ENCODE measurements at places on chromosomes 7 and 10.
A peak's percentile ranks its signal among the peaks of the same experiment; 100 is the strongest.

DNA sequence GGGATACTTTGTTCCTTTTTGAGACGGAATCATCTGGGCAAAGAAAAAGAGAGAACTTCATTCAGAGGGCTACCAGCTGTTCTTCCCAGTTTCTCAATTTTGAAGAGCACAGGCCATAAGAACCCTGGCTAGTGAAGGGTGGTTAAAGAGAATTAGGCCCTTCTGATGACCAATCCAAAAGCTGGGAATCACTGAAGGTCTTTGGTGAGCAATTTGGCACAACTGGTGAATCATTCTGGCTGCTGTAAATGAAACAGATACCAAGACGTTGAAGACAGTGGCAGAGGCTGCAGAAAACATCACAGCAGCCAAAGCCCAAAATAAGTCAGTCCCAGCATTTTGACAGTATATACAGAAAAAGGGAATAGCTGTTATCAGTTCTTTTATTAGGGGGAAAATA, 5.1 kb downstream of the RAPGEF5 start:
- H3K27me3 ChIP-seq = no peaks in the 10 kb centered on the region
- H3K36me3 ChIP-seq = no peaks in the 10 kb centered on the region
- H3K27ac ChIP-seq = no peak overlapping the region
- peaks cover 44% of the 10 kb centered on the region for H3K4me1 ChIP-seq
- no peak overlapping the region for H3K4me3 ChIP-seq

DNA sequence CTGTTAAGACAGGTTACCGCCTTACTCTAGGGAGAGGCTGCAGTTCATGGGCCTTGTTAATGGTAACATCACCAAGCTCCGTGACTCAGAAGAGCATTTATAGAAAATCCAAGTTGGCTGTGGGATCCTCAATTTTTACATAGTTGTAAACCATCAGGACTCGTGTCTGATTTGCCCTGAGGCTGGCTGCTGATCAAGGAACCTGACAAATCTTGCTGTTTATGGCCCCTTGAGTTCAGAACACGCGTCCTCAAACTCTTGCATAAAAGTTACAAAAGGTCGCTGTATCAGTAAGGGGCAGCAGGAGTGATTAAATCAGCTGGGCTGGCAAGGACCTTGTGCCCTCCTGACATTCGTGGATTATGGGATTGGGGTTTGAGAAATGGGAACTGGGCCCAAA, 4.6 kb downstream of the SLC13A4 start:
- H3K4me3 ChIP-seq = no peak overlapping the region
- no peak for DNase-seq
- no peak overlapping the region for H3K27ac ChIP-seq
- H3K4me1 ChIP-seq = no peaks in the 10 kb centered on the region

DNA sequence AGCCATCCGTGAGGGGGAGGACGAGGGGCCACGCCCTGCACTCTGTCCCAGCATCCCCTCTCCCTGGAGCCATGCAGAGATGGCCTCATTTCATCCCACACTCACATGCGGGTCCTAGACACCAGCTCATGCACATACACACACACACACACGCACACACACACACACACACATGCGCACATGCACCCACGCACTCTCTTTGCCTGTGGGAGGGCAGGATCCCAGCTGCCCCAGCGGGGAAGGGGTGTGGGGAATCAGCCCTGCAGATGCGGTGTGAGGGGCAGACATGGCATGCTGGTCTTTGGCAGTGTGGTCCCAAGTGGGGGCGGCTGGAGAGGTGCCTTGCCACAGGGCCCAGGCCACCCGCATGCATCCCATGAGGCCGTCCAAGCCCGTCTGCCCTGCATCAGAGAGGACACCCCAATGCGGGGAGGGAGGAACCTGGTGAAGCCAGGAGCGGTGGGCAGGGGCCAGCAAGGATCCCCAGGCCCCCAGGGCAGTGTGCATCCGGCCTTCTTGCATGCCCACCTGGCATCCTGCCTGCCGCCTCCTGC, 68.1 kb downstream of the LHPP start:
- H3K27ac ChIP-seq = no peak overlapping the region
- H3K4me1 ChIP-seq = peaks cover 7% of the 10 kb centered on the region
- no peak overlapping the region for H3K4me3 ChIP-seq
- no peaks in the 10 kb centered on the region for H3K36me3 ChIP-seq

DNA sequence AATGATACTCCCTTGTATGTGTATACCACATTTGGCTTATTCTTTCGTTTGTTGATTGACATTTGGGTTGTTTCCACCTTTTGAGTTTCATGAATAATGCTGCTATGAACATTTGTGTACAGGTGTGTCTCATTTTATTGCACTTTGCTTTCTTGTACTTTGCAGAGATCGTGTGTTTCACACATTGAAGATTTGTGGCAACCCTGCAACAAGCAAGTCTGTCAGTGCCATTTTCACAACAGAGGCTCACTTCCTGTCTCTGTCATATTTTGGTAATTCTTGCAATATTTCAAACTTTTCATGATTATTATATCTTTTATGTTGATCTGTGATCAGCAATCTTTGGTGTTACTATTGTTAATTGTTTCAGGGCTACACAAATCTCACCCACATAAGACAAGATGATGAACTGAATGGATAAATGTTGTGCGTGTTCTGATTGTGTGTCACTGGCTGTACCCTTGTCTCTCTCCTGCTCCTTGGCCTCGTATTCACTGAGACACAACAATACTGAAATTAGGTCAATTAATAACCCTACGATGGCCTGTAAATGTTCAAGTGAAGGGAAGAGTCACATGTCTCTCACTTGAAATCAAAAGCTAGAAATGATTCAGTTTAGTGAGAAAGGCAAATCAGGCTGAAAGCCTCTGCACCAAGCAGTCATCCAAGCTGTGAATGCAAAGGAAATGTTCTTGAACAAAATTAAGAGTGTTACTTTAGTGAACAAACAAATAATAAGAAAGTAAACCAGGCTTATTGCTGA, 133.6 kb upstream of the JCAD start:
- DNase-seq = no peak
- H3K4me3 ChIP-seq = no peak overlapping the region
- peaks cover 5% of the 10 kb centered on the region for H3K4me1 ChIP-seq
- H3K27ac ChIP-seq = no peak overlapping the region

DNA sequence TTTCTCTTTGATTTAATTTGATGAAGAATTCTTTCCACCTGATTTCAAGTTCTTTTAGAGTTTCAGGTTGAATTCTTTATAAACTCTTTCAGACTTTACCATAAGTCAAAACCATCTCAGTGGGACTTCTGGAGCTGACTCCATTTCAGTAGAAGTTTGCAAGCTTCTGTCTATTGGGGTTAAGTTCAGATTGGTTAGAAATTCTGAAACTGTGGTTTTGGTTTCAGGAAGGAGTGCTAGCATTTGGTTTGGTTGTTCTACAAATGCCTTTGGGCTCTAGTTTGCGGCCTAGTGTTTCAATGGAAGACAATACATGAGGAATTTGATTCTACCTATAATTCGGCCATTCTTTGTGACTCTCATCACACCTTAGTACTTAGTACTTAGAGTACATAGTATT, 176.8 kb upstream of the RHOBTB1 start:
- H3K27me3 ChIP-seq = no peaks in the 10 kb centered on the region
- no peaks in the 10 kb centered on the region for H3K36me3 ChIP-seq
- no peak overlapping the region for H3K27ac ChIP-seq
- no peak overlapping the region for H3K4me3 ChIP-seq
- no peaks in the 10 kb centered on the region for H3K4me1 ChIP-seq

DNA sequence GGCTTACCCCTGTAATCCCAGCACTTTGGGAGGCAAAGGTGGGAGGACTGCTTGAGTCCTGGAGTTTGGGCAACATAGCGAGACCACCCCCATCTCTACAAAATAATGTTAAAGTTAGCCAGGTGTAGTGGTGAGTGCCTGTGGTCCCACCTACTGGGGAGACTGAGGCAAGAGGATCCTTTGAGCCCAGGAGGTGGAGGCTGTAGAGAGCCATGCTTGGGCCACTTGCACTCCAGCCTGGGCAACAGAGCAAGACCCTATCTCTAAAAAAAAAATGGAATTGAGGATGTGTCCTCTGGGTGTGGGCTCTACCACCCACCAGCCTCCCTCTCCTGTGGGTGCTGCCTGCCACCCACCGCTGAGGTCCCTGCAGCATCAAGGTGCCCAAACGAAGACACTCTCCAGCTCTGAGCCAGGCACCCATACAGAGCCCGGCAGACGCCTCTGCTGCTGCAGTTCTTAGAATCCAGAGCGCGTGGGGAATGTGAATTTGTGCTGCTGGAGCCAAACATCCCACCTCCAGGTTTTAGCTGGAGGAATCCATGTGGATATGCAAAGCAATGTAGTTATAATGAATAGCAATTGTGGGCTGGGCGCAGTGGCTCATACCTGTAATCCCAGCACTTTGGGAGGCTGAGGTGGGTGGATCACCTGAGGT, 176.0 kb upstream of the TNRC18 start:
- no peak overlapping the region for H3K4me3 ChIP-seq
- no peak for DNase-seq
- peaks cover 13% of the 10 kb centered on the region for H3K36me3 ChIP-seq
- peak overlapping the region; percentile 62 for H3K27ac ChIP-seq
- peaks cover 69% of the 10 kb centered on the region for H3K4me1 ChIP-seq

- peaks cover 11% of the 10 kb centered on the region for H3K4me1 ChIP-seq
- H3K27me3 ChIP-seq = no peaks in the 10 kb centered on the region
- no peaks in the 10 kb centered on the region for H3K36me3 ChIP-seq
These were observed 138.4 kb upstream of the PRPS1L1 start for GRCh38 chr7:18166002-18166401.

GRCh38 chr7:144519925-144520324, 116.4 kb upstream of the NOBOX start:
- DNase-seq = no peak
- H3K27me3 ChIP-seq = no peaks in the 10 kb centered on the region
- no peaks in the 10 kb centered on the region for H3K36me3 ChIP-seq
- no peaks in the 10 kb centered on the region for H3K4me1 ChIP-seq

DNA sequence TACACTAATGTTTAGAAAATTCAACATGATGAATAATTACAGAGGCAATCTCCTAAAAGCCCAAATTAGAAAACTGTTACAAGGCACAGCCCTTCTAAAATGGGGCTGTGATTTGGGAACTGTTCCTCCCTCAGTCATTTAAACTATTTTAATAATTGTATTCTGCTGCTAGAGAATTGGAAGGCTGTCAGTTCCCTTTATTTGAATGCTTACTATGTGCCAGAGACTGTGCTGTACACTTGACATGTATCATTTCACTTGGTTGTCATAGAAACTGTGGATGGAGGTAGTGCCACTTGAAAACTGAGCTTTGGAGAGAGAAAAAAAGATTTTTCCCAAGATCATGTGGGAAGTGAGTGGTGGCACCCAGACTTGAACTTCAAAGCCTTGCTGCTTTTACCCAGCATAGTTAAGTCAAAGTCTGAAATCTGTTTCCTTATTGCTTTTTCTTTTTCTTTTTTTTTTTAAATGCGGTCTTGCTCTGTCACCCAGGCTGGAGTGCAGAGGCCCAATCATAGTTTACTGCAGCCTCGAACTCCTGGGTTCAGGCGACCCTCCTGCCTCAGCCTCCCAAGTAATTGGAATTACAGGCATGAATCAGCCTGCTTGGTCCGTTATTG, 23.6 kb downstream of the UBE2D1 start:
- no peak for DNase-seq
- H3K36me3 ChIP-seq = peaks cover 13% of the 10 kb centered on the region
- H3K4me3 ChIP-seq = no peak overlapping the region
- H3K4me1 ChIP-seq = peaks cover 12% of the 10 kb centered on the region
- no peak overlapping the region for H3K27ac ChIP-seq

DNA sequence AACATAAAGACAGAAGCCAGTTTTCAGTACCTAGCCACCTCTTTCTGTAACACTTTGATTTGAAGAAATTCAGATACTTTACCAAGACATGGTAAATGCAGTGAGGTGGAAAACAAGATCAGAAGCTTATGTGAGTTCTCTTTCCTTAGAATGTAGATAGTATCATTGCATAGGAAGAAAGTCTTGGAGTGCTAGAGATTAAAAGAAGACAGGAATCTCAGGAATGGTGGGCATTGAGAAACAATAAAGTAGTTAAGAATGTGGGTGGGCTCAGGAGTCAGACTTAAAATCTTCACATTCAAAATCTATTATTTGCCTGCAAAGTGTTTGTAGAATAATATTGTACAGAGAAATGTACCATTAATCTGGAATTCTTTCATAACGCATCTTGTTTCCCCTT, 58.9 kb downstream of the POLL start:
- H3K27me3 ChIP-seq = no peaks in the 10 kb centered on the region
- no peaks in the 10 kb centered on the region for H3K4me1 ChIP-seq
- H3K27ac ChIP-seq = no peak overlapping the region
- no peak overlapping the region for H3K4me3 ChIP-seq

DNA sequence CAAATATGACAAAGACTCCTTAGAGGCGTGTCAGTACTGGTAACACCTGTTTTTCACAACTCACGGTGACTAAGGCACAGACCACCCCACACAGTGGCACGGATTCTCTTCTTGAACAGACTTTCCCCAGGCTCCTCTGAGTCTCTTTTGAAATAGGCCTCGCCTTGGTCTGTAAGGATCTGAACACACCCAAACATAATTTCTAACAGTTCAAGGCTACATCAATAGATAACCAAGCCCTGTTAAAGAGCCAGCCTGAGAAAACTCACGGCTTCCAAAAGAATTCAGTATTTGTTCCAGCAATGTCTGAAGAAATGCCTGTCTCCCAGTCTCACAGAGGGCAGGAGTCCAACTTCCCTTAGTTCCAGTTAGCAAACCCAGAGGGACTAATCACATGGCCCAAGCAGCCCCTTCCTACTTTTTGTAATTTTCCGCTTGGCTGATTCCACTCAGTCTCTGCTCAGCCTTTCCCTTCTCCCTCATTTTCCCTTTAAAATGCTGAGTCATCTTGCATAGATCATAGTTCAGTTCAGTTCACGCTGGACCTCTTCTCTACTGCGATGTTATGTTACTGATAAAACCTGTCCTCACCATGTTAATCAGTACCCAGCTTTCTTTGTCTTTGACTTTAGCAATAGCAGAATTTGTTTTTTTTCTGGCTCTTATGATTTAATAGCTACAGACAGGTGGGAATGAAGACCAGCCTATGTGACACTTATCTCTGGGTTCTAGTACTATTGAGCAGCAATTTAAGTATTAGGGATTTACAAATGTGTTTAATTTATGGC, 22.6 kb upstream of the AKR1C3 start:
- H3K27ac ChIP-seq = peak overlapping the region; percentile 79
- no peak overlapping the region for H3K4me3 ChIP-seq
- no peaks in the 10 kb centered on the region for H3K27me3 ChIP-seq

GRCh38 chr7:10221084-10221483, 752.6 kb upstream of the PHF14 start:
- H3K4me1 ChIP-seq = peaks cover 7% of the 10 kb centered on the region
- DNase-seq = no peak
- no peak overlapping the region for H3K27ac ChIP-seq
- H3K4me3 ChIP-seq = no peak overlapping the region
- H3K27me3 ChIP-seq = no peaks in the 10 kb centered on the region

GRCh38 chr7:93196336-93196735, 29.9 kb downstream of the HEPACAM2 start:
- H3K27me3 ChIP-seq = peaks cover 7% of the 10 kb centered on the region
- no peak overlapping the region for H3K27ac ChIP-seq
- H3K4me1 ChIP-seq = no peaks in the 10 kb centered on the region
- DNase-seq = no peak

- H3K27me3 ChIP-seq = no peaks in the 10 kb centered on the region
- H3K4me3 ChIP-seq = no peak overlapping the region
- no peaks in the 10 kb centered on the region for H3K4me1 ChIP-seq
- H3K27ac ChIP-seq = no peak overlapping the region
- no peaks in the 10 kb centered on the region for H3K36me3 ChIP-seq
- no peak for DNase-seq
These were observed 33.7 kb downstream of the RAB11FIP2 start for GRCh38 chr10:118012952-118013525.

GRCh38 chr7:76358481-76359110, at the start of gene YWHAG:
YWHAG (minus strand) TSS chr7:76358991; CDS start chr7:76358808, 183 bp downstream.
- H3K4me1 ChIP-seq = peaks cover 57% of the 10 kb centered on the region
- peak; percentile 65 for DNase-seq
- H3K36me3 ChIP-seq = peaks cover 13% of the 10 kb centered on the region
- peak within 1 kb of the TSS; percentile 96 for H3K4me3 ChIP-seq
- H3K27ac ChIP-seq = peak within 1 kb of the TSS; percentile 100

Data from esophagus squamous epithelium (tissue), 5 donors.